ENCODE measurements at places on chromosomes 2 and 18.

DNA sequence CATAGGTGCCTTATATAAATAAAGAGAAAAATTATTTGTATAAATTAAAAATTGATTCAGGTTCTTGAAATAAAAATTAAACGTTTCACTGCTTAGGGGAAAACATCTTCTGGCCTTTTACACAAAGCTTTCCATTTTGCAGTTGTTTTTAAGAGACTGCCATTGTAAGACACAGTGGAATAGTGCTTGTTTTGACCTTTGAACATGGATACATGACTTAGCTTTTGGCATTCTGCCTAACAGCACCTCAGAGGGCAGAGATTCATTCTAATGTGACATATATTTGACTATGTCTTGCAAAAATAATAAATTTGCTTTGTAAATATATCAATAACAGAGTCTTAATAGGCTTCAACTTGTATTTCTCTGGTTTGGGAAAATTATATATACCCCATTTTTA lies 142.1 kb downstream of the SLC4A10 start:
- DNase-seq = no peak

DNA sequence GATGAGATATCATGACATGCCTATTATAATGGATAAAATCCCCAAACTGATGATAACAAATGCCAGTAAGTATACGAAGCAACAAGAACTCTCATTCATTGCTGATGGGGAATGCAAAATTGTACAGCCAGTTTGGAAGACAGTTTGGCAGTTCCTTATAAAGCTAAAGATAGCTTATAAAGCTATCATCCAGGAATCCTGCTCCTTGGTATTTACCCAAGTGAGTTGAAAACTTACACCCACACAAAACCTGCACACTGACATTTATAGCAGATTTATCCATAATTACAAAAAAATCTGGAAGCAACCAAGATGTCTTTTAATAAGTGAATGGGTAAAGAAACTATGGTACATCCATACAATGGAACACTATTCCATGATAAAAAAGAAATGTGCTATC lies 59.5 kb upstream of the FAM124B start:
- no peak for DNase-seq

GRCh38 chr2:30185178-30185577 lies 38.4 kb downstream of the YPEL5 start:
- DNase-seq = no peak

DNA sequence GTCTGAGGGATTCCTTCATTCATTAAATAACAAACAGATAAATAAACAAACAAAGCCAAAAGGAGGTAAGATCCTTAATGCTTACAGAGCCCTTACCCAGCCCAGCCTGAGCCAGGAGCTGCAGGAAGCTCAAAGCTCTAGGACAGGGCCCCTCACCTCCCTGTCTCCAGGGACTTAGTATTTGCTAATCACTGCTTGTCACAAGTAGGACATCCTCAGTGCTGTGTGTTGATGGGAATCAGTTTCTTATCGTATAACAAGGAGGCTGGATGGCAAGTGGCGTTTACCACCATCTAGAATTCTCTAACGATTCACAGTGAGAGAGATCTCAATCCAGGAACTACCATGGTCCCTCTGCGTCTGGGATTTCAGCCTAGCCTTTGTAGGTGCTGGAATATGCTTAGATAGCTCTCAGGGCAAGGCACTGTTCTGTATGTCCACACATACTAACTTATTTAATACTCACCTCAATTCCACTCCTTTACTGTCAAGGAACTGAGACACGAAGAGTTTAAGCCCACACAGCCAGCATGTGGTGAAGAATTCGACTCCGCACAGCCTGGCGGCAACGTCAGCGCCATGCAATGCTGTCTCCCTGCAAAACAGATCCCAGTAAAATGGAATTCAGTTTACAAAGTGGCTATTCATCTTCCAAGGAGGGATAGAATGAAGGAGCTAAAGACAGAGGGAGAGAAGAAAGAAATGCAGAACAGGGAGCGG lies 164.8 kb downstream of the MYCN start:
- DNase-seq = no peak

DNA sequence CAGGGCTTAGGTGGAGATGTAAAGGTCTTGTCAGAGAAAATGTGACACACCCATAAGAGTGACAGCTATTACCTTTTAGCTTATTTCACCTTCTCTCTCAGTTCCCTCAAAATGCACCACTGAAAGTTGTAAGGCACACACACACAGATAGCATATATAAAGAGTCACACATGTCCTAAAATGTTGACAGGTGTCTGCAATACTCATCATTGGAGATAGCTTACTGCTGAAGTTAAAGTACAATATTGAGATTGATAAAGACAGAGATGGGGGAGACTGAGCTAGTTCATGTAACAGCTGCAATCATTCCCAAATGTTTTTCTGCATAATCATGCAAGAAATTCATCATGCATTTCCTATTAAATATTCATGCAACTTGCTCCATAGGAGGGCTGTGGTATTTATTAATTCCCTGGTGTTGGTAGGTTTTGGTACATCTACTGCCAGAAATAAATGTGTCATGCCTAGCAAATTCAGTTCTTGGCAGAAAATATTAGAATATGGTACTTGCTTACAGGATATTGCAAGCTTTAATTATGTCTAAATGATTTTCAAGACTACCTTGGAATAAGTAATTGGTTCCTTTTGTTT lies 118.8 kb upstream of the RBMS1 start:
- DNase-seq = no peak

- DNase-seq = no peak
These were observed 22.7 kb downstream of the LDLRAD4 start for GRCh38 chr18:13241083-13241892.
